Neuronal stem cell (in vitro differentiated cells): ENCODE measurements at places on chromosomes 6 and 20.

DNA sequence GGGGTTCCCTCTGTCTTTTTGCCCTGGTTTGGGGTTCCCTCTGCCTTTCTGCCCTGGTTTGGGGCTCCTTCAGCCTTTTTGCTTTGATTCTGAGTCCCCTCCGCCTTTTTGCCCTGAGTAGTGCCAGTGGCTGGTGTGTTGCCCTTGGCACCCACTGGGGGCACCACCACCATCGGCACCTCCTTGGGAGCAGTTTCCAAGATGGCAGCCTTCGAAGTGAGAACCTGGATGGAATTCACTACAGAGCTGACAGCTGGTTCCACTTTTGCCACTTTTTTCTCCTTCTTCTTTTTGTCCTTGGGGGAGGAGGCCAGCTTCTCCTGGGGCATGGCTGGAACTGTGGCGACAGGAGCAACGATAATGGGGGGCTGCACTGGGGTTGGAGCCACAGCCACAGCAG is 22.2 kb downstream of the RRBP1 start:
- peaks cover 18% of the 10 kb centered on the region for H3K36me3 ChIP-seq
- no peak overlapping the region for H3K27ac ChIP-seq
- H3K4me3 ChIP-seq: no peak overlapping the region
- no peaks in the 10 kb centered on the region for H3K27me3 ChIP-seq

DNA sequence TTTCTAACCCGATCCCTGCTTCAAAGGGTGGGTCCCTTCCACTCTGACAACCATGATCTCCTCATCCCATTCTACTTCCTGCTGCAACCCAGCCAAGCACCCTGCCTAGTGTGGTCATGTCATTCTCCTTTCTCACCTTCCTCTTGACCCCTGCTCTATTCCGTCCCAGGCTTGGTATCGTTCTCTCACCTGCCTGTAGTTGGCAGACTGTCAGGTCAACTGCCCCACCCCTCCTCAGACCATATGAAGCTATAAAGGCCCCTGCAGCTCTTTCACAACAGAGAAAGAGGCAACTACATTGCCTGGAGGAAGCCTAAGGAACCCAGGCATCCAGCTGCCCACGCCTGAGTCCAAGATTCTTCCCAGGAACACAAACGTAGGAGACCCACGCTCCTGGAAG is at the start of gene MUC21:
MUC21 (plus strand) TSS at position 280 of the 400 bp plus-strand sequence. CDS start 241 bp downstream, outside the sequence.
- H3K4me1 ChIP-seq: no peaks in the 10 kb centered on the region

- DNase-seq: no peak
- no peak overlapping the region for H3K4me3 ChIP-seq
- H3K4me1 ChIP-seq: peaks cover 2% of the 10 kb centered on the region
- no peaks in the 10 kb centered on the region for H3K36me3 ChIP-seq
- H3K27ac ChIP-seq: no peak overlapping the region
Observed at GRCh38 chr20:17874271-17875105, 94.1 kb downstream of the SNX5 start.

GRCh38 chr6:73968221-73968757 is 272.3 kb downstream of the CD109 start:
- no peak for DNase-seq
- H3K4me3 ChIP-seq: no peak overlapping the region
- H3K27me3 ChIP-seq: no peaks in the 10 kb centered on the region

- H3K27ac ChIP-seq: no peak overlapping the region
- DNase-seq: no peak
- H3K36me3 ChIP-seq: no peaks in the 10 kb centered on the region
Observed at GRCh38 chr20:50850721-50851286, 55.9 kb downstream of the BCAS4 start.

DNA sequence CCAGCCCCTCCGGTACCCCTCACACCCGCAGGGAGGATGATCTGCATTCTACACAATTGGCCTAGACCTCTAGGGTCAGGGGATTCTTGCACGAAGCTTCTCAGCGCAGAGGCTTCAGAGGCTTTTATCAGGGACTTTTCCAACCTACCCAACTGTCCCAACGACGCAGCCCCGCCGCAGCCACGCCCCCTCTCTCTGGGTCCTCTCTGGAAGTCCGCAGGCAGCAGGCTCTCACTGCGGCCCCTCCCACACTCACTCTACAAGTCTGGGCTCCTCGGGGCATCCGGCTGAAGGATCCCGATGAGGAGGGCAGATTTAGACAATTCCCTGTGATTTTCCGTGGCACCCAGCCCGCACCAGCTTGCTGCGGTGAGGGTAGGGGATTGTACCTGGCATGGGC is 227.7 kb upstream of the RNF24 start:
- H3K27me3 ChIP-seq: peaks cover 28% of the 10 kb centered on the region
- peaks cover 10% of the 10 kb centered on the region for H3K4me1 ChIP-seq
- no peak for DNase-seq
- H3K27ac ChIP-seq: no peak overlapping the region

DNA sequence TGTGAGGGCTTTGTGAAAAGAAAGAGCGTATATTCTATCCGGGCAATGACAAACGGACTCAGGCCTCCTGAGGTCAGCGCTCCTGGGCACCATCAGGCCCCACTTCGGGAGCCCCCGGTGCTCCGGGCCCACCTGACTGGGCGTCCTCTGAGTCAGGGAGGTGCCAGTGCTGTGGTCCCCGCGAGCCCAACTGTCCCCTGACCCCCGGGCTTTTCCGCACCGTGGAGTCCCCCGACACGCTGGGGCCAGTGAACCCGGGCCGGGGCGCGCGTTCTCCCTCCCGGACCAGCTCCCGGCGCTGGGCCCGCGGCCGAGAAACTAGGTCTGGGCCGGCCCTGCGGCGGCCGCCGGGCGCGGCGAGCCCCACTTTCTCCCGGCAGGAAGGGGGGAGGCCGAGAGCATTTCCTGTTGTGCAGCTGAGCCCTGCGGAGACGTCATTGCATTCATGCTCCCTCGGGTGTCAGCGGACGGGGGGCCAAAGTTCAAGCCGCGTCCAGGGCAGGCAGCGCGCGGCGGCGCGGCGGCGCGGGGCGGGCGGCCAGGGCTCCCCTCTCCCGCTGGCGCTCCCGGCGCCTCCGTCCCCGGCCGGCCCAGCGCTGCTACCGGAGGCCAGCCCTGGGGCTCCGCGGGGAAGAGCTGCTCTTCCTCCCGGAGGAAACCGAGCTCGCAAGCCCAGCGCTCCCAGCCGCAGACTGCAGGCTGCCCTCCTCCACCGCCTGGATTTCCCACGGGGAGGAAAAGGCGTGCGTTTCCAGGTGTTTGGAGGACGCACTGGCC is 18.3 kb downstream of the HIVEP2 start:
- DNase-seq: peak; percentile 58
- H3K27me3 ChIP-seq: no peaks in the 10 kb centered on the region
- peaks cover 5% of the 10 kb centered on the region for H3K4me1 ChIP-seq
- H3K4me3 ChIP-seq: peak overlapping the region; percentile 81
- no peaks in the 10 kb centered on the region for H3K36me3 ChIP-seq
- no peak overlapping the region for H3K27ac ChIP-seq

GRCh38 chr6:34084591-34085290 is 61.1 kb downstream of the GRM4 start:
- H3K4me1 ChIP-seq: peaks cover 13% of the 10 kb centered on the region
- no peak overlapping the region for H3K27ac ChIP-seq

- peaks cover 11% of the 10 kb centered on the region for H3K4me1 ChIP-seq
- H3K4me3 ChIP-seq: peak overlapping the region; percentile 66
- DNase-seq: no peak
- H3K27me3 ChIP-seq: no peaks in the 10 kb centered on the region
- H3K27ac ChIP-seq: no peak overlapping the region
Observed at GRCh38 chr6:159691963-159692287, 1.1 kb downstream of the SOD2 start.

DNA sequence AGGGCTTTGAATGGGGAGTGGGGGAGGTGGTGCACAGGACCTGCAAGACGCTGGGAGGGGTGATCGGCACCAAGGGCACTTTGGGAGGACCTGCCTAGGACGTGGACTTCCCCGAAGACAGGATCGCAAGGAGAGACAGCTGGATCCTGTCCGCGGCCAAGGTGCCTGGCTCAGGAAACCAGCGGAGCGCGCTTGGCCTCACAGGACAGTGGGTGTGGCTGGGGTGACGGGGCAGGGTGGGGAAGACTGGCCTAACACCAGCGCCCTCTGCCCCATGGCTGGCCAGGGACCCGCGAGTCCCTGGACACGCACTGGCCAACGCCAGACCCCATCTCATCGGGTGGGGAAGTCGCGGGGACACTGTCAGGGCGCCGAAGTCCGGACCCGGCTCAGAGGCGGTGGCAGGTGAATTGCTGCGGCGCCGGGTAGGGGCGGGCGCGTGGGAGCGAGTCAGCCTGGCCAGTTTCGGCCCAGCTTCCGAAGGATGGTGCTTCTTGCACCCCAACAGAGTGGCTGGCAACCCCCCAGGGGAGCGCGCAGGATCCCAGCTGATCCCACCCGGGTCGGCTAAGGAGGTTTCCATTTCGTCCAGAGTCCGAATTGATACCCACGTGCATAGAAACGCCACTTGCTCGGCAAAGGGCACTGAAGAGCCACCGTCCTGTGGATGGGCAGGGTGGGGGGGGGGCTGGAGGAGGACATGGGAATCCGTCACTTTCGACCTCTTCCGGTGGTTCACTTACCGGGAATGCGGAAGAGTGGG is 785 bp upstream of the THBD start:
- no peaks in the 10 kb centered on the region for H3K4me1 ChIP-seq
- no peak for DNase-seq
- peaks cover 10% of the 10 kb centered on the region for H3K27me3 ChIP-seq
- H3K4me3 ChIP-seq: no peak overlapping the region
- no peaks in the 10 kb centered on the region for H3K36me3 ChIP-seq

DNA sequence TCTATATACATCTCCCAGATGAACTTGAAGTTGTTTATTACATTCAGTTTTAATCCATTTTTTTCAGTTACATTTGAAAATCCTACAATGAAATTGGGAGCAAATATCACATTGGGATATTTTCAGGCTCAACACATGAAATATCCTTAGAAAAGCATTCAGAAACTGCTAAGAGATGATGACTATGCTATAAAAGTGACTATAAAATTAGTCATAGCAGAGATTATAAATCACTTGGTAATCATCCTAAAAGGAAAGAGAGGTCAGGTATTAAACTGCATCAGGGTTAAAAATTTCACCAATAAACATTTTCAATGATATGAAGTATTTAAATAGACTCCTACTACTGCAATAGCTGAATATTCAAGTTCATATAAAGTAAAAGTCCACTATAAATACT is 987.7 kb downstream of the GRIK2 start:
- H3K36me3 ChIP-seq: no peaks in the 10 kb centered on the region
- no peak for DNase-seq
- H3K27me3 ChIP-seq: no peaks in the 10 kb centered on the region
- no peaks in the 10 kb centered on the region for H3K4me1 ChIP-seq

DNA sequence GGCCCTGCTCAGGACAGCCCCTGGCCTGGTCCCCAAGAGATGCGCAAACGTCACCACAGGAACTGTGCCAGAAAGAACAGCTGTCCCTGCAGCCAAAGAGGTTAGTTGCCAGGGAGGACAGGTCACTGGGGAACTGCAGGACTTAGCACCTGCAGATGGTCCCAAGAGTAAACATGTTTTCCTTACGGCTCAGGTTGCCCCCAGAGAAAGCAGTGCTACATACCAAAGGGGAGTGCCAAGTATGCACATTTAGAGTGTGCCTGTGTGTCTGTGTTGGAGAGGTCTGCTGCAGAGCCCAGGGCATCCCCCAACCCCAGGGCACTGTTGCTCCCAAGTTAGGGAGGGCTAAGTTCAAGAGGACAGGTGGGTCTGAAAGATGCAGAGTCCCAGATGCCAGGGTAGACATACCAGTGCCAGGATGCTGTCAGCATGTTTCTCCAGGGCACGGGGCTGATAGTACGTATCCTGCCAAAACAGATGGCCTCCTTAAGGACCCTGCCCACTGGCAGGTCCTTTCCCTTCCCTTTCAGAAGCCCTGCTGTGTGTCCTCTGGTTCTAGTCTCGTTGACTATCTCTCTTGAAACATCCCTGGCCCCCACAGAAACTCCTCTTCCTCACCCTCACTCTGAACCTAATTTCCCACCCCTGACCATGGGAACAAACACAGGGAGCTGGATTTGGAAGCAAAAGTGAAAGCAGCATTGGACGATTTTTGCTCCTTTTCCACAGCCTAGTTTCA is 1.3 kb downstream of the ABHD16A start:
- H3K27me3 ChIP-seq: no peaks in the 10 kb centered on the region
- H3K27ac ChIP-seq: no peak overlapping the region

- H3K36me3 ChIP-seq: no peaks in the 10 kb centered on the region
- no peak overlapping the region for H3K4me3 ChIP-seq
- H3K4me1 ChIP-seq: peaks cover 9% of the 10 kb centered on the region
- no peak overlapping the region for H3K27ac ChIP-seq
- peak; percentile 69 for DNase-seq
Observed at GRCh38 chr20:51318058-51318949, 224.2 kb downstream of the NFATC2 start.

DNA sequence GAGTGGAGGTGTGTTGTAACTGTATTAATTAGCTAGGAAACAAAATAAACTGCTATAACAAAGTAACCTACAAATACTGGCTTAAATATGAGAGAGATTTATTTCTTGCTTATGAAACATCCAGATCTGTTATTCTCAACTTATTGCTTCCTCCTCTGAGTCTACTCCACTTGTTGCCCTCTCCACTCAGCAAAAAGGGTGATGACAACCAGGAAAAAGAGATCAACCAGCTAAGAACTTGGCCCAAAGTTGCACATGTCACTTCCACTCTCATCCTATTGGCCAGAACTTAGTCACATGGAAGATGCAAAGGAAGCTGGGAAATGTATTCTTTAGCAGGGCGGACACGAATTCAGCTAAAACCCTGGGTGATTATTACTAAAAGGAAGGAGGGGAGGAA is 5.2 kb upstream of the TP53RK start:
- DNase-seq: no peak
- peaks cover 7% of the 10 kb centered on the region for H3K4me1 ChIP-seq
- no peaks in the 10 kb centered on the region for H3K27me3 ChIP-seq
- no peaks in the 10 kb centered on the region for H3K36me3 ChIP-seq

GRCh38 chr20:62136283-62137091 is 6.7 kb downstream of the PSMA7 start:
- no peaks in the 10 kb centered on the region for H3K27me3 ChIP-seq
- peaks cover 3% of the 10 kb centered on the region for H3K4me1 ChIP-seq
- DNase-seq: no peak
- peaks cover 100% of the 10 kb centered on the region for H3K36me3 ChIP-seq
- no peak overlapping the region for H3K4me3 ChIP-seq

GRCh38 chr6:167797011-167797471 is 29.7 kb upstream of the AFDN start:
- DNase-seq: no peak
- H3K4me3 ChIP-seq: peak overlapping the region; percentile 26
- no peaks in the 10 kb centered on the region for H3K27me3 ChIP-seq

- peaks cover 36% of the 10 kb centered on the region for H3K36me3 ChIP-seq
- DNase-seq: no peak
- H3K27ac ChIP-seq: no peak overlapping the region
- H3K27me3 ChIP-seq: no peaks in the 10 kb centered on the region
- H3K4me1 ChIP-seq: no peaks in the 10 kb centered on the region
- H3K4me3 ChIP-seq: no peak overlapping the region
Observed at GRCh38 chr6:157892363-157892877, 69.4 kb downstream of the SNX9 start.

GRCh38 chr20:19973961-19974629 is 43.1 kb upstream of the NAA20 start:
- peaks cover 1% of the 10 kb centered on the region for H3K36me3 ChIP-seq
- H3K4me1 ChIP-seq: peaks cover 12% of the 10 kb centered on the region
- no peaks in the 10 kb centered on the region for H3K27me3 ChIP-seq
- H3K4me3 ChIP-seq: no peak overlapping the region
- no peak overlapping the region for H3K27ac ChIP-seq
- DNase-seq: no peak

GRCh38 chr6:137040393-137040792 is 4.4 kb downstream of the IL20RA start:
- no peaks in the 10 kb centered on the region for H3K4me1 ChIP-seq
- H3K4me3 ChIP-seq: no peak overlapping the region
- DNase-seq: no peak
- no peak overlapping the region for H3K27ac ChIP-seq
- H3K36me3 ChIP-seq: no peaks in the 10 kb centered on the region
